ENCODE measurements at places on chromosomes 6 and 20. TPM values are rescaled to one million over a fixed set of nuclear protein-coding genes. Genes with fewer than 3 reads are reported as not detected.
A peak's percentile ranks its signal among the peaks of the same experiment; 100 is the strongest.

- DNase-seq, result no peak
Measured at GRCh38 chr6:141195251-141195832, 937.4 kb upstream of the GJE1 start.

DNA sequence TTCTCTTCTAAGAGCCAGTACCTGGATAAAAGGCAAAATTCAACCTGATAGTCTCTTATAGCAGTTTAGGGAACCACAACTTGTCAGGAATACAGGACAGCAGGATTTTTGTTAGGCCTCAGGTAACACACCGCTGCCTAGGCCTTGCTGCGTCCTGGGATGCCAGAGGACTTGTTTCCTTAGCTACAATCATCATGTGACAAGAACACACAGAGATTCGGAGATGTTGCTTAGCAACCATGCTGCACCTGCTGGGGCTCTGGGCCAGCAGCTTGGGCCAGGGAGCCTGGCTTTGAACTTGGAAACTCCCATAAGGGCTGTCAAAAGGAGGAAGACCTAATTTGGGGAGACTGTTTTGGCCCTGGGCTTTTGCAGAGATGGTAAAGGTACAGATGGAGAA lies 36.1 kb upstream of the CHD6 start:
- DNase-seq, result no peak

DNA sequence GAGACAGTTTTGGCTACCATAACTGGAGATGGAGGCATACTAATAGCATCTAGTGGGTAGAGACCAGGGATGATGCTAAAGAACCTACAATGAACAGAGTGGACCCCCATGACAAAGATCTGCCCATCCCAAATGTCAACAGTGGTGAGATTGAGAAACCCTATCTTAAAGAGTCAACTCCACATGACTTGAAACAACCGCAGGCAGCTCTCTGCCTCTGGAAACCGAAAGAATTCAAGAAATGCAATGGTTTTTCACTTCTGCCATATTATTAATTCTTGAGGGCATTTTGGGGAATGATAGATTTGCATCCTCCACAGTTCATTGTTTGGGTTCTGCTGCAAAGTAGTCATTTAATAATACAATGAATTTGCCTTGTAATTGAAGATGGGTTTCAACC lies 463.4 kb downstream of the MAFB start:
- no peak for DNase-seq

- DNase-seq, result peak; percentile 59
Measured at GRCh38 chr6:69232911-69233448, 563.8 kb downstream of the LMBRD1 start.

TNXB gene
- not detected for total RNA-seq

DNA sequence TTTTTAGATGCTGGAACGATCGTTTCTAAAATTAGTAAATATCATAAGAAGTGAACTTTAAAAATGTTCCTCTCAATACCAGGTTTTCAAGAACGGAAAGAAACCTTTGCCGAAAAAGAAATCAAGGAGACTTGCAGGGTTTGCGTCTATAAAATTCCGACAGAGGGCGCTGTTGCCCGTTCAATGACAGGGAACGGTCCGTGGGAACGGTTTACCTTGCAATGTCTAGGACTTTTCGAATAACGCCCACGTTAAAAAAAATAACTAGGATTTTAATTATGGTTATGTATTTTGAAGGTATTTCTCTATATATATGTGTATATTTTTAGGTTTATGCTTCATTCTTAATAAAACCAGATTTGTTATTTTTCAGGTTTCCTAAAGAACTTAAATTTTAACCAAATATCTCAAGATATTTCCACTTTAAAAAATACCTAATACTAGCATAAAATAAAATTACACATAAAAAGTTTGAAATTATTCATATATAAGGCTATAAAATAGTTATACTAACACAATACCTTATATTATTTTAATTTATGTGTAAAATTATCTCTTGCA lies 2.5 kb upstream of the TFAP2B start:
- peak; percentile 43 for DNase-seq

DNA sequence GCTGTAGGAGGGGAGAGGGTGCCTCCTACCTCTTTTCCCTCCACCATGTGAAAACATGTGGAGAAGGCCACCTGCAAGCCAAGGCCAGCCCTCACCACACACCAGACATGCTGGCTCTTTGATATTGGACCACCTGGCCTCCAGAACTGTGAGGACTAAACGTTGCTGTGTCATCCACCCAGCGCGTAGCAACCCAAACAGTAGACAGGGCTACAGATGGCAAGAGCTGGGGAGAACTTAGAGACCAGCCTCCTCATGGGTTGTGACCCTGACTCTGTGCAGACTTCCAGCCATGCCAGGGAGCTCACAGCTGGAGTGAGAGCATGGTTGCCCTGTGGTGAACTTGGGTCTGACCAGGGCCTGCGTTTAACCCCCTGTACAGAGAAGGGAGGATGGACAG lies 195.9 kb upstream of the CST7 start:
- DNase-seq, result peak; percentile 33

RNF217 gene
- total RNA-seq, result 14.8 TPM

DNA sequence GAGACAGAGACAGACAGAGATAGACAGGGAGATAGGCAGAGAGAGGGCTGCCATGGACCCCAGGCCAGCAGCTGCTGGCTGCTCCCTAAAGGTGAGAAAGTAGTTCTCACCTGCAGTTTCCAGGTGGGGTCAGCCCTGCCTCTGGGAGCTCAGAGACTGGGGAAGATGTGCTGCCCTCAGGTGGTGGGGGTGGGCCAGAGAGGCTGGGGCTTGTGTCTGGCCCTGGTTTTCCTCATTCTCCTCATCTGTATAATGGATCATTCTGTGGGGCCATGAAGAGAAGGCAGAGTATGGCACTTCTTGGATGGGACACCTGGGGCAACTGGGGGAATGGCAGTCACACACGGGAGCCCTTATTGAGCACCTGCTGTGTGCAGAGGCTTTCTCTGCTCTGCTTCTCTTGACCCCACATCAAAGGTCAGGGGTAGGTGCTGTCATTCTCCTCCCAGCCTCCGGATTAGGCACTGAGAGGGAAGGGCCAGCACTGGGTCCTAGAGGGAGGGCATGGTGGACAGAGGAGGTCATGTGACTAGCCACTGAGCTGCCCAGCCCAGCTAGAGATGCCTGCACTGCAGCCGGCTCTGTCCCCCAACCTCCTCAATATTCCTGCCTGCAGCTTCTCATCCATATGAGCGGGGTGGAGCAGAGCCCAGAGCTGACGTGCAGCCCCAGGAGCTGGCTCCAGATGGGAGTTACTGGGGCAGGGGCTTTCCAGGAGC lies 4.1 kb downstream of the ANGPT4 start:
- DNase-seq, result no peak

LTB gene
- total RNA-seq, result not detected

NKAIN4 gene
- not detected for total RNA-seq

CFB gene
- 0.50 TPM for total RNA-seq

DNA sequence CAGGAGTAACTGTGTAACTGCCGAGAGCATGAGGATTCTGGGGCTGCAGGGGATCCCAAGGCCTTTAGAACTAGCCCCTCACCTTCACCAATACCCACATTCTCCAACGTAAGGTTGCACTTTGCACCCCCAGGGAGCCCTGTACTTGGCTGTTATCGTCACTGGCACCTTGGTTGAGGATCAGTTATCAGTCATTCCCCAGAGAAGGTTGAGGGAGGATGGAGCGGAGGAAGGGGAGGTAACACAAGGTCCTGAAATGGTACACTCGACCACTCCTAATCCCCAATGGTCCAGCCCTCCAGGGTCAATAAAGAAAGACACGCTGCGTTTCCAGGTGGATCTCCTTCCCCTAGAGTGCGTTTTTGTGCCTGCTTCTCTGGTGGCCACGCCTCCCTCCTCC lies 1.1 kb upstream of the SPDEF start:
- DNase-seq, result no peak

DNA sequence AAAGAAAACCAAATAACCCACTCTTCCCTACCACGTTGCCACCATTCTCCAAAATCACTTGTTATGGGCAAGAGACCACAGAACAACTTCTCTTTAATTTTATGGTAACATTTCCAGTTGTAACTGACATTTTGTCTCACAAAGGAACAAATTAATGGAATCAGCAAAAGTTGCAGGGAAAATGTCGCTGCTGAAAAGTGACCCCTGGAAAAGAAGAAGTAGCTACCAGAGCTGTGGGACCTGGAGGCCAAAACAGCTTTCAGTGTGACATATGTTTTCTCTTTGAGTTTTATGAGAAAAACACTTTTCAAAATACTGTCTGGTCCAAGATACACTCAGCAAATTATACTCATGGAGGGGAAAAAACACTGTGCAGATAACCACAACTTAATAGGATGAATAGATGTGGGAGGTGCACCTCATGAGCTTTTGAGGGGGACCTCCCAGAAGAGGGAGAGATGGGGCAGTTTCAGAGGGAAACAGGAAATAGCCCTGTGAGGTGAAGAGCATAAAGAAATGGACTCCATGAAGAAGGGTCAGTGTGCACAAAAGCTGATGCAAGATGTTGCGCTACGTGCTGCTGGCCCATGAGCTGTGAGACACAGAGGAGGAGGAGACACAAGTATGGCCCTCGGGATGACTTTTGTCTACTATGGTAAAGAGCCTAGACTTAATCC lies 87.3 kb downstream of the DTNBP1 start:
- no peak for DNase-seq

Measured in SJSA1 (cell line).